ENCODE measurements at places on chromosomes 1 and 21.

DNA sequence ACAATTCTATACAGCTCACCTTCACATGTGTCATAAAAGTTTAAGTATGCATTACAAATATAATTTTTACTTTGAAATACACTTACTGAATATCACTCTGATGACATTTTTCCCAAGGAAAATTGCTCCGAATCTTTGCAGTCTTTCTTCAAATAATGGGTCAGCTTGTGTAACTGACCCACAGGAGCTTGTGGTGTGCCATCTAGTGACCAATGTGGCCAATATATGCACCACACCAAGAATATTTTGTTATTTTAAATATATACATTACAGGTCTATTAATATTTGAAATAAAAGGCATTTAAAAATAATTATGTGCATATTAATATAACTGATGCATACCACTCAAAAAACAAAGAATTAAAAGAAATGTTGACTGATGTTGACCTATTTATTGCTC is 271.4 kb downstream of the TBX15 start:
- no peak for DNase-seq

- DNase-seq: no peak
These were observed 973 bp downstream of the FMOD start for GRCh38 chr1:203349773-203350524.

- DNase-seq: peak; percentile 39
These were observed 157.0 kb upstream of the ZNHIT6 start for GRCh38 chr1:85865213-85865612.

GRCh38 chr1:21523297-21523813 is 14.1 kb downstream of the ALPL start:
- no peak for DNase-seq

- DNase-seq: no peak
These were observed 58.3 kb upstream of the KIF26B start for GRCh38 chr1:245096311-245097066.

GRCh38 chr1:162003061-162003829 is 20.4 kb downstream of the OLFML2B start:
- DNase-seq: peak; percentile 92

DNA sequence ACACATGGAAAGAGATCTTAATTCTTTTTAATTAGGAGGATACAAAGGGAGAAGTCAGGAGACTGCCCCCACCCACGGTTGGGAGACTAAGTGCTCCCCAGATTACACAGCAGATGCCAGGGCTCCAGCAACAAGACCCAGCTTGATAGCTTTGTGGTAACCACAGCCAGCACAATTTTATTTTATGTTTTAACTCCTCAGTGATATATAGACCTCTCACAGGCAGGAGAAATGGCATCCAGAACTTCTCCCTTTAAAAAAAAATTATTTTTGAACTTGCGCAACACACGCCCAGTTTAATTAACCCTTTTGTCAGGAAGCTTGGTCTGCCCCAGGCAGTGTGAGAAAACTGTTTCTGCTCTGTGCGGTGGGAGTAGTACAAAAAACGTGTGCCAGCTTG is 62.6 kb upstream of the ACOT11 start:
- DNase-seq: no peak

- DNase-seq: no peak
These were observed 18.3 kb downstream of the EDN2 start for GRCh38 chr1:41466146-41466545.

DNA sequence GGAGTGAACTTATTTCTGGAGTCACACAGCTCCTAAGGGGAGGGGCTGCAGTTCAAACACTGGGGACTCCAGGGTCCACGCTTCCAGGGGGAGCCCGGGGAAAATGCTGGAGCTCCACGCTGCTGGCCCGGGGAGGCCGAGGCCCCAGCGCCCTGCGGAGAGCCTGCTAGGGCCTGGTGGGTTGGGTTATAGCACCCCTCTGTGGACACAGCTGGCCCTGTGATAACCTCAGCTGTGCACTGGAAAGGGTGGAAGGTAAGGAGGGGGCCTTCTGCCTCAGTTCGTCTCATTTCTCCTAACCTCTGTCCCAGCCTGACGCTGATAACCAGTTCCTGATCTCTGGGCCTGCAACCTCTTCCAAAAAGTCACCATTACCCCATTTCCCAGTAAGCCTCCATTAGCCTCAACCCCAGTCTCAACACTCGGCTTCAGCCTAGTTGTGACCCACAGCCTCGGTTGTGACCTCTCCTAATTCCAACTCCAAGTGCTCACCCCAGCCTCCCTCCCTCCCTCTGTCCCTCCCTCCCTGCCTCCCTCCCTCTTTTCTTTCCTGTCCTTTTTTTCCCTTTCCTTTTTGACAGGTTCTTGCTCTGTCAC is 7.1 kb downstream of the NBL1 start:
- peak; percentile 89 for DNase-seq

DNA sequence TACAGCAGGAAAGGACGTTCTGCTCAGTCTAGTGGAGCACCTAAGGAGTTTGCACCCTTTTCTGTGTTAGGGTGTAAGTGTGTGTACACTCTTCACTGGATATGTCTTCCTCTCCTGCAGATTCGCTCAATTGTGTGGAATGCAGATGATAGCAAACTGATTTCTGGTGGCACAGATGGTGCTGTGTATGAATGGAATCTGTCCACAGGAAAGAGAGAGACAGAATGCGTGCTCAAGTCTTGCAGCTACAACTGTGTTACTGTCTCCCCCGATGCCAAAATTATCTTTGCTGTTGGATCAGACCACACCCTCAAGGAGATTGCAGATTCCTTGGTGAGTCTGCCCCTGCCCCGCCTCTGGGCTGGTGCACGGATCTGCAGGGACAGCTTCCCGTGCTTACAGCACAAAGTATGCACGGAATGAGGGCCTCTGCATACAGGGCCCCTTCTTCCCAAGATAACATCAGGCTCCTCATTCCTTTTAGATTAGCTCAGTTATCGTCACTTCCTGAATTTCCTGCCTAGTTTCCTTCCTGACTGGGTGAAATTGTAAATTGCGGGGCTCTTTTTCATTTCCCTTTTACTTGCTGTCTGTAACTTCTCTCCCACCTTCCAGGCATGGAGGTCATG is 34.6 kb downstream of the CFAP57 start:
- peak; percentile 95 for DNase-seq
